ENCODE measurements at places on chromosomes 1 and 21.

- DNase-seq, result no peak
Observed at GRCh38 chr1:241507189-241507863, 12.2 kb downstream of the FH start.

GRCh38 chr1:55420929-55421716, 206.0 kb upstream of the USP24 start:
- no peak for DNase-seq

DNA sequence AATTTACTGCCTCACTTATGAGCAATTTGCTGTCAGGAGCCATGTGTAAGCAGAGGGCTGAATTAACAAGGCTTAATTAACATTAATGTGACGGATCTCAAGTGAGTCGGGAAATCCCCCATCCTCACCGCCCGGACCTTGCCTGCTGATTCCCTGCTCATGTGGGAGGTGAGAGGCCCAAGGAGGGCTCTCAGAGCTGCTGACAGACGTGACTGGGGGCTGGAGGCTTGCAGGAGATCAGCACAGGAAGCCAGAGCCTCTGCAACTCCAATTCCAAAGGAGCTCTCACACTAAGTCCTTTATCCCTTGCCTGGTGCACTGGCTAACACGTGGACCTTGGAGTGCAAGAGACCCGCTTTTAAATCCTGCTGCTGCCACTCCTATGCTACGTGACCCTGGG, 19.4 kb downstream of the LRP8 start:
- no peak for DNase-seq

- peak; percentile 24 for DNase-seq
Observed at GRCh38 chr1:59016390-59016789, 232.5 kb upstream of the JUN start.

GRCh38 chr1:205585169-205585834, 46.5 kb downstream of the ELK4 start:
- DNase-seq, result no peak

GRCh38 chr21:33011462-33011861, 14.3 kb upstream of the OLIG2 start:
- no peak for DNase-seq

- DNase-seq, result no peak
Observed at GRCh38 chr1:236282425-236282716, 613 bp upstream of the ERO1B start.

DNA sequence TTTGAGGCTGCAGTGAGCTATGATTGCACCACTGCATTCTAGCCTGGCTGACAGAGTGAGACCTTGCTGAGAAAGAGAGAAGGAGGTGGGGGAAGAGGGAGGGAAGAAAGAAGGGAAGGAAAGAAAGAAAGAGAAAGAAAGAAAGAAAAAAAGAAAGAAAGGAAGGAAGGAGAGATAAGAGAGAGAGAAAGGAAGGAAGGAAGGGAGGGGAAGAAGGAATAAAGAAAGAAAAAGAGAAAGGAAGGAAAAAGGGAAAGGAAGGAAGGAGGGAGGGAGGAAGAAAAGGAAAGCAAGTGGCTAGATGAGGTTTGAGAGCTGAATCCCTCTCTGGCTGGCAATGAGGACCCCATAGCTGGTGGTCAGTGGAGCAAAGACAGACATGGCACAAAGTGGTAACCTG, 20.4 kb downstream of the MT1HL1 start:
- DNase-seq, result no peak

DNA sequence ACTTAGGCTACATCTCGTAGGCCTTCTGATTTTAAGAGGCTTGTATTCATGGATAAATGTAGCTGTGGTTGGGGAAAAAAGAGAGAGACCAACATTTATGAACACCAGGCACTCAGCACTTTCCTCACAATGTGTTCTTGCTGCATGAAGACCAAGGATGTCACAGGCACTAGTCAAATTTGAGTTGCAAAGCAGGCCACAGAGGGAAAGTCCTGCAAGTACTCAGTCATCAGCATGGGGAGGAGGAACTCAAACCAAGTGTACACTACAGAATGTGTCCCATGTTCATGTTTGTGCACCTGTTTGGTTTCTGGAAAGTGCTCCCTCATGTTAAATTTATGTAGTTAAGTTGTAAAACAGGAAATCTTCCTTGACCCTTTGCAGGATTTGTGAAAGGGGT, 8.7 kb upstream of the MAP3K7CL start:
- DNase-seq, result no peak

GRCh38 chr1:28632560-28632959, 10.3 kb downstream of the TAF12 start:
- DNase-seq, result no peak

DNA sequence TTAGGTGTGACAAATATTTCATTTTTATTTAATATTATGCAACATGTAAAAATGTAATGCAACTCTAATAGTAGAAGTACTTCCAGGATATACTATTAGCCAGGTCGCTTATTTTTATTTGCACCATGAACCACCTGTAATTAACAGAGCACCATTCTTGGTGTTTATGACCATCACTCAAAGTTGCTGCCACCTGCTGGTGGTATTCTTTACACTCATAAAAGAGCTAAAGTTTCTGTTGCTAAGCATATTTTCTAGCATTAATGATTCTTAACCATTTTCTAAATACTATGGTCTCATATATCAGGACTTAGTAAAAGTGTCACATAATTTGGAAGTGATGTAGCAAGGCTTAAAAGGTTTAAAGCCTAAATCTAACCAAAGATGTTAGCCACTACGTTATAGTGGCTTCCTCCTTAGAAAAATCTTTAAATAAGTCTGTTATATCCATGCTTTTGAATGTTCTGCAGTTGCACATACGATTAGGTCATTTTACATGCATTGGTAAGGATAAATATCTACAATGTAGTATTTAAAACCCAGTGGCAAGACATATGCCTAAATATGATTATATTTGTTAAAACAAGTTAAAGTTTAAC, 244.5 kb downstream of the NEGR1 start:
- DNase-seq, result no peak

DNA sequence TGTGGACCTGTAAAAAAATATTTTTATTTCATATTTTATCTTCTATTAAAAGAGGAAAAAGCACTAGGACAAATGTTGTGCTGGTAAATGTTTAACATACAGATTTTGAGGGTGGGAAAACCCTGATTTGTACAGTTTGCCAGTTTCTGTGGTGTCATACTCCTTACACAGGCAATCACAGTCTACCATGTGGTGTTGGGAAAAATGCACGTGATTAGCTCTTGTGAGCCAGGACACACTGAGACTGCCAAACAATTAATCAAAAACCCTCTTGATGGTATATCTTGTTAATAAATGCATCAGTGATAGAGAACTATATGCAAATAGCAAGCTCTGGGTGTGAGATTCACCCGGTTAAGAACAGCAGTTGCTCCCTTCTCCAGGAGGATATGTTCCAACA, 136.5 kb upstream of the ZC3H11B start:
- no peak for DNase-seq

DNA sequence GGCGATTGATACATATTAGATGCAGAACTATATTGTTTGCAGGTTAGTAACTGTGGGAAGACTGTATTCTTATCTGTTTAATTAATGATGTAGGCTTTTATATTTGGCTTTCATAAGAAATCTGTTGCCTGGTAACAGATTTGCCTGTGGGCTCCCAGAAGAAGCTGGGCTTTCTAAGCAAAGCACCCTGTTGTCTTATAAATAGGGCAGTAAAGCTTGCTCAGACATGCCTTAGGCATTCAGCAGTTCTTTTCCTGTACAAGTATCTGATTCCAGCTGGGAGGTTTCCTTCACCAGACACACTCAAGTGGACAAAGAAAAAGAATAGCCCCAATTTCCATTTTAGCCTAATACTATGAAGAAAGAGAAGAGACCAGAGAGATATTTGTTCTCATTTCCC, 524.0 kb downstream of the LRRIQ3 start:
- DNase-seq, result no peak

DNA sequence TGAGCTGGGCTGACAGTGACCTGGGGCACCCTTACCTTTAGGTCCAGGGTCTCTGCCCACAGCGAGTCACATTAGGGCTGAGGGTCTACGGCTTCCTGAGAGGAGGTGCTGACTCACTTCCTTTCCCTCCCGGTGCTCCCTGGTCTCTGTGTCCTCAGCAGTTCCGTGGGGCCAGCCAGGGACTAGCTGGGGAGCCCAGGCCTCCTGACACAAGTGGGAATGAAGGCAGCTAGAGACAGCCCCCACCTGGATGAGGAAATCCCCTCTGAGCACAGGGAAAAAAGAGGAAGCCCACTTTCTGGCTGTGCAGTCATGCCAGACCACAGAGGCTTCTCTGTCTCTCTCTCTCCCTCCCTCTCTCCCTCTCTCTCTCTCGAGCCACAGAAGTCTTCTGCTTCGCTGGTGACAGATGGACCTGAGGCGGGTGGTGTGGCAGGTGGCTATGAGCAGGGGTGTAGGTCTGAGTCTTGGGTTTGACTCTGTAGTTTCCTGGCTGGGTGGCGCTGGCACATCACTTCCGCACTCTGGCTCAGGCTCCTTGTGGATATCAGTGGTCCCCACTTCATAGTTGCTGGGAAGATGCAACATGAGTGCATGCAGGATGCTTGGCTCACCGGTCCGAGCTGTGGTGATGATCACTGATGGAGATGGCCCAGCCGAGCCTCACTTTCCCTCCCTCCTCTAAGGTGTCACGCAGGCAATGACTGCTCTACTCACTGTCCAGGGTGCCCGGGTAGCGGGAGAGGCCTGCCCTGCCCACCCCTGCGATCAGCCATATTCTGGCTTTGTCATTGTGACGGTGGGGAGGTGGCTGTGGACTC, 3.5 kb downstream of the SLC66A1 start:
- no peak for DNase-seq

DNA sequence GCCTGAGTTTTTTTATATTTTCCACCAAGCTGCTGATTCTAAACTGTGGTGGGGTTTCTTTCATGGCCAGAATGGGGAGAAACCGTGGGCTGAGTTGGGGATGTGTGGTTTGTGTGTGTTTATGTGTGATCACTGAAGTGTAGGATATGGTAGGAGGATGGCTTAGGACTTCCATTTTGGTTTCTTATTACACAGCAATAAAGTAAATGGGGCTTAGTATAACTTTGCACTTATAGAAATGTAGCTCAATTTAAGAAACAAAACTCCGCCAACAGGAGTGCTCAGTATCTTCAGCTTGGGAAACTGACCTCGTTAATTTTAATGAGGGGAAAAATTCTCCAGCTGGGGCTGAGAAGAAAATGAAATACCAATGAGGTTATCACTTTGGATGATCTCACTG, 77.8 kb downstream of the PBX1 start:
- DNase-seq, result no peak

DNA sequence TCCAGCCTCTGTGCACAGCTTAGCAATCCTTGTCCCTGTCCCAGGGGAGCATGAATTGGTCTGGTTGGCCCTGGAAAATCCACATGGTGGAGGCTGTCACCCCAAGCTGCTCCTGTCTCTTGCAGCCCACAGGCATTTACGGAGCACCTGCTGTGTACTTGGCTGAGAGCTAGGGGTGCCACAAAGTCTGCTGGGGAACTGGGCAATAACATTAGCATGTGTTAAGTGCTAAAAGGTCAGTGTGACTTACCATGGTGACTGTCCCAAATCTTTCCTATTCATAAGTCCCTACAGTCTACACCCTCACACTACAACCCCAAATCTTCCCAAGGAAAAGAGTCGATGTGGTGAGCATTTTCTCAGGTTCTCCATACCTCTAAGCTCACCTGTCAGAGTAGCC, 53.6 kb upstream of the ARTN start:
- DNase-seq, result no peak

DNA sequence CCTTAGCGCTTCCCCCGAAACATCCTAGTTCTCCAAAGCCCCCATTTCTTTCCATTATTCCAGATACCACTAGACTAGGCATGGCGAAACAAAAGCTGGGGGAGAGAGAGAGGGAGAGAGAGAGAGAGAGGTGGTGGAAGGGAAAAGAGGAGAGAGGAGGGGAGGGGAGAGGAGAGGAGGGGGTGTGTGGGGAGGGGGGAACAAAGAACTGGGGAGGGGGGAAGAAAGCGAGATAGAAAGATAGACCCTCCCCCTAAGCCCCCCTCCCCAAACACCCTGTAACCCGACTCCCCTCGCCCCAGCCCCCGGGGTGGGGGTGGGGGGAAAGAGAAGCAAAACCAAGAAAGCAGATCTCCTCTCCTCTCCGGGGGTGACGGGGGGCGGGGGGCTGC, 352 bp downstream of the MEX3A start:
- no peak for DNase-seq

GRCh38 chr1:89743788-89744187, 77.0 kb upstream of the LRRC8D start:
- DNase-seq, result no peak

DNA sequence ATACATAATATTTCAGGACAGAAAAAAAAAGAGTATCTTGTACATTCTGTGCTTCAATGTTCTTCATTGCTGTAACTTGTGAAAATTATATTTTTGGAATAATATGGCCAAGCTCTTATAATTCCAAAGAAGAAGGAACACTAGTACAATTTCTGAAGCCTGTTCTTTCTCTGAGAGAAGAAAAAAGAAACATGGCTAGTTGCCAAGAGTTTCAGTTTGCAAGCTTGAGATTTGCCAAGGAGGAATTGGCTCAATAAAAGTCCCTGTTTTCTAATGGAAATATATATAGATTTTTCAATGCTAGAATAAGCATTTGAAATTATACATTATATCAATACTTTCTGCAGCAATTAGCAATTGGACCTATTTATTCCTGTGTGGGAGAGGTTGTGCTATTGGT, 285.2 kb upstream of the NEGR1 start:
- DNase-seq, result no peak

- peak; percentile 60 for DNase-seq
Observed at GRCh38 chr1:24416666-24417391, 1.2 kb downstream of the NIPAL3 start.

- no peak for DNase-seq
Observed at GRCh38 chr1:216905137-216905536, 181.9 kb upstream of the ESRRG start.

GRCh38 chr1:65431111-65431705, 10.7 kb downstream of the LEPR start:
- peak; percentile 48 for DNase-seq

- DNase-seq, result no peak
Observed at GRCh38 chr1:228344631-228345072, 62.0 kb downstream of the TRIM11 start.

- no peak for DNase-seq
Observed at GRCh38 chr1:221294242-221294641, 415.0 kb downstream of the HLX start.

DNA sequence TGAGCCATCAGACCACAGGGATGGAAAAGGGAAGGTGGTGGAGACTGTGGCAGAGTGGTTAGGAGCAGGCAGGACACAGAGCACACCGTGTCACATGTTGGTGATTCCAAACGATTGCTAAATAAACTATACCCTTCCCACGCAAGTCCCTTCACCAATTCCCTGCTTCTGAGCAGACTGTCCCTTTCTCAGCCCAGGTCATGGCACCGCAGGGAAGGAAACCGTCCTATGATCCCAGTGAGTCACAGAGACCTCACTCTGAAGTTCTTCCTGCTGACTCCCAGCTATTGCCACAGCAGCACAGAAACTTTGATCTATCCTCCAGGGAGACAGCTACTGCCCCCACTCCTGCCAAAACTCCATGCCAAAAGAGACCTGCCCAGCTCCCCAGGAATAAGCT, 19.2 kb downstream of the RIMS3 start:
- DNase-seq, result no peak
